ENCODE measurements at places on chromosomes 7 and 10.

- no peak for DNase-seq
Measured at GRCh38 chr10:33979195-33979594, 644.7 kb upstream of the NRP1 start.

DNA sequence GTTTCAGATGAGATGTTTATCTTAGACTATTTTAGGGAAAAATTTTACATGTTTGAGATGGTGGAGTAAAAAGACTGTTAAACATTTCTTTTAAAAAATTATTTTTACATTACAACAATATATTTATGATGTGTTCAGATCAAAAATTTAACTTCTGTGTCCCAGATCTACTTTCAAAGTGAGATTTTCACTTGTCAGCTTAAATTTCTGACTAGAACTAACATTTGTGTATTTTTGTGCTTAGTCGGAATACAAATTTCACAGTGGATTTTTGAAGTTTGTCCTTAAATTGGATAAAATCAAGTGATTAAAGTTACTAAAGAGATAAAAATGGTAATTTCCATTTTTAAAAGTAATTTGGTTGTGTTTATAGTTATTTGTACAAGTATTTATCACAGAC is 24.9 kb downstream of the TMEM106B start:
- DNase-seq = no peak

DNA sequence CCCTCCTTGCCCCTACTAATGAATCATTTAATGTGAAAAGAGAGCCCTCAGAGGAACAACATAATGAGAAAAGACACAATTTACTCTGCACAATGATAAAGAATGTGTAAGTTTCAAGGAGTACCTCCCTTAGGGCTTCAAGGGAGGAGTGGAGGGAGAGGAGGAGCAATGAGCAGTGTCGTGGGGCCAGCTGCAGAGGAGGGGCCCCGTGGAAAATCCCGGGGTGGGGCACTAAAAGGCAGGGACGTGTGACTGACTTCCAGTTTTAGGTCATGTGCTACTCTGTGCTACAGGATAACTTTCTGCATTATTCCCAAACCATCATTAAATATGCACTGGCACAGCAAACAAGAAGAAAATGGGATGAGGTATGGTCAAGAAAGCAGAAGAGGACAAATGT is 108.1 kb downstream of the ANLN start:
- DNase-seq = no peak

- DNase-seq = no peak
Measured at GRCh38 chr10:31132681-31133244, 101.1 kb upstream of the ZNF438 start.

- DNase-seq = no peak
Measured at GRCh38 chr10:106857728-106858127, 306.8 kb downstream of the SORCS1 start.

DNA sequence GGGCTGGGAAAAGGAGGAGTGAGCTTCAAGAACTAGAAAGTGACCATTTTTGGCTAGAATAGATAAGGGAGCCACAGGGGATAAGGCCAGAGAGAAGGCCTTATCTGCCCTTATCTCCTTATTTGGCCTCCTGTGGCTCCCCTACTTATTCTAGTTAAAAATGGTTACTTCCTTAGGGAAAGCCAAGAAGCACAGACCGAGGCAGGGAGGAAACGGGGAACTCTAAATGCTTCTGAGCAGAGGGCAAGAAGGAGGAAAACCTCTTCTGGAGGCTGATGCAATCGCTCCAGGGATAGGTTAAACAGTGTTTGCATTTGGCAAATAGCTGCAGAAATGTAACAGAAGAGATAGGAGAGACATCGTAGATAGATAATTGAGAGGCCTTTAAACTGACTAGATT is 18.6 kb downstream of the NRP1 start:
- DNase-seq = no peak
